ENCODE measurements at places on chromosomes 2 and 18.
A peak's percentile ranks its signal among the peaks of the same experiment; 100 is the strongest.

DNA sequence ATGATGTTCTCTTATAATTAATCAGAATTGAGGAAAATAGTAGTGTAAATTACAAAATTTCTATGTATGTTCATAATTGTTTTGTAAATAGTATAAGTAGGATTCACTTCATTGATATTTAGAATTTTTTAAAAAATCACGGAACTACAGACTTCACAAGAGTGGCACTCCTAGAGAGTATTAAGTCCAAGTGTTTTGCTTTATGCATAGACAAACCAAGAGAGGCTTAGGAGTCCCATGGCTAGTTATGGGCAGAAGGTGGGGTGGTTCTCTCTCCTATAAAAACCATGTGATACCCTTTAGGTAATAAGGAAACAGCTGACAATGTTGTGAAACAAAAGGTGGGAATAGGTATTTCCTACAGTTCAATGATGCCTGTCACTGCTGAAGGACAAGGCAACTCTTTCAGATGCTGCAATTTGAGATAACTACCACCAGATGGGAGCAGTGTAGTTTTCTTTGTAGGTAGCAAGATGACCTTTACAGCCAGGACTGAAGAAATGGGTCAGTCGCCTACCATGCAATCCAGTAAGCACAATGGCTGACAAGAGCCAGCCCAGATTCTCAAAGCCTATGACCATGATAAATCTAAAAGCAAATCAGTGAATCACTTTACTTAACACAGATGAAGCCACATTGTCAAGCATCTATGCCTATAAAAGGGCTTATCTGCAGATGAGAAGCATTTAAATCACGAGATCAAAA lies 83.9 kb downstream of the AAK1 start:
- no peak for DNase-seq

DNA sequence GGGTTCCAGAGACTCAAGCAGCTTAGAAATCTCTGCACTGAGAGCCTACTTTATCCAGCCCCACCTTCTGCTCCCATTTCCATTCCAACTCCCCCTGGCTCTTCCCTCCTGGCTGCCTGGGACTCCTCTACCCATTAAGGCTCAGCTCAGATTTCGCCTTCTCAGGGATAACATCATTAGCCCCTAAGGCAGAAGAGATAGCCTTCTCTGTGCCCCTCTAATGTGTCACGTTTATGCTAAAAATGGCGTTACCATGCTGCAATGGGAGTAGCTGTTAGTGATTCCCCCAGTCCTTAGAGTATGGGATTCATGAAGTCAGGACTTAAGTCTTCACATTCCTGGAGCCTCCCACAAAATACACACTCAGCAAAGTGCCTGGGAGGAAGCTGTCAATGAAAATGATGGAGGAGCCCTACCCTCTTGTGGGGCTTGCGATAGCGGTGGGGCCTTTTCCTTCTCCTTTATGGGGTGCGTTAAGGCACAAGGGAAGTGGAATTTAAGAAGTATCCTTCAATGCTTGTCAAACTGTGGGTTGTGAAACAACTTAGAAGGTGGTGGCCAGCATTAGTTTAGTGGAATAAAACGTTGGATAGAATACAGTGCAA lies 144.7 kb upstream of the COPS8 start:
- no peak for DNase-seq

GRCh38 chr2:2853346-2853745 lies 522.3 kb upstream of the MYT1L start:
- DNase-seq, result no peak

DNA sequence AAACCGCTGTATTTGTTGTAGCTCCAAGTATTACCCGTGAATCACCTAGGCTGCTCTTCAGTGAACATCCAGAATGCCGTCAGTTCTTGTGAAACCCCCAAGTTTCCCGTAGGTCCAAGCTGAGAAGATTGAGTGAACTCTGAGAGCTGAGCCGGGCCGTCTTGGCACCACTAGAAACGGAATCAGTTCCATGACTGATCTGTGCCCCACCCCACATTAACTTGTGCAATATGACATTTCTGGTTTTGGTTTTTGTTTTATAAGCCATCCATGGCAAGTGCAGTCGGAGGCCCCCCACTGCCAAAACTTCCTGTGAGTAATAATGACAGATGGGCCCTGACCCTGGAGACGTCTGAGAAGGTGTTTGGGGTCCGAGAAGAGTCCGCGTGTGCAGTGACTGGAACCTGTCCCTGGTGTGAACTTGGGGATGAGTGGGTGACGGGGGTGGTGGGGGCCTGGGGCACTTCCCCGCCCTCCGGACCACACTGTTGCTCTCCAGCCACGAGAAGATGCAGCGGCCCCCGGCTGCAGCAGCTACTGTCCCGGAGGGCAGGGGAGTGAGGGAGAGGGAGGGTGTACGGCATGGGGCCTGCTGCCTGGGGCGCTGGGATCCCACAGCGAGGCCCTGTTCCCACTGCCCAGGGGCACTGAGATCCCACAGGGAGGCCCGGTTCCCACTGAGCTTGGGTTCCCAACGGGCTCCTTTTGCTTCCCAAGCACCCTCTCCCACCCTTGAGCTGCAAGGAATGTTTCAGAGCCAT lies 26.5 kb downstream of the NFATC1 start:
- no peak for DNase-seq

GRCh38 chr2:406876-407275 lies 119.0 kb upstream of the ALKAL2 start:
- DNase-seq, result no peak

GRCh38 chr2:24620936-24621335 lies 129.9 kb downstream of the NCOA1 start:
- DNase-seq, result no peak

GRCh38 chr2:100606726-100607343 lies 44.0 kb downstream of the PDCL3 start:
- DNase-seq, result peak; percentile 26
